ENCODE measurements at places on chromosomes 3 and 15.

DNA sequence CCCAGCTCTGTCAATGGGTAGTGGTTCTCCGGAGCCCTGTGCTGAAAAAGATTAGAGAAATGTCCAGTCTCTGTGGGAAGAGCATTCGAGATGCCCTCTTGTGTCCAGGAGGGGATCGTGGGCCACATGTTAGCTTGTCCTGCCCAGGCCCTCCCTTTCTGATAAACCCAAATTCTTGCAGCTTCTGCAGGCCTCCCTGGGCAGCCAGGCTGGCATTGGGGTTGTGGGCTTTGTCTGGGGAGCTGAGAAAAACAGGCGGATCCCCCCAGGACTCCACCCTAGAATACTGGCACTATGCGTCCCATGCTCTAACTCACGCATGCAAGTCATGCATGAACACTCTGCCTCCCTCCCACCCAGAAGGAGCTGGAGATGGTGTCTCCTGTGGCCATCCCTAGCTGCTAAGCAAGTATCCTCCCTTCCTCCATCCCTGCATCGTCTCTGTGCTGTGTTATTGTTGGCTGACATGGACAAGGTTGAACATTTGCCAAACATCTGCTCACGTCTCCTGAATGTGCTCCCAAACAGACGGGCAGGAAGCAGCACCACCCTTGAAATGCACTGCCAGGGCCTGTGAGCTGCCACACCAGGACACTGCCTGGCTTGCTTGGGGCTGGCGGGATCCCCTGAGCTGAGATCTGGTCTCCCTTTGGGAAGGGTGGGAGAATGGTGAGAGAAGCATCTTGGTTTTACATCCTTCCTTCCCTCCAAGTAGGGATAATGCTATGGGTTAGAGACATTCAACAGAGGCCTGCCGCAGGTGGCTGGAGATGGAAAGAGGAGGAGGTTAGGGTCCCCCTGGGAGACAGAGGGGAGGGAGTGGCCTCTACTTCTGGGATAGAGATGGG, 26.5 kb downstream of the CFAP161 start:
- peak; percentile 65 for DNase-seq

GRCh38 chr3:97360804-97361203, 403.8 kb upstream of the ARL6 start:
- DNase-seq = no peak

GRCh38 chr3:46916799-46917198, 39.3 kb downstream of the PTH1R start:
- no peak for DNase-seq

GRCh38 chr3:13931172-13931571, 51.3 kb upstream of the WNT7A start:
- DNase-seq = no peak

GRCh38 chr3:157115069-157116006, 44.6 kb downstream of the CCNL1 start:
- no peak for DNase-seq

DNA sequence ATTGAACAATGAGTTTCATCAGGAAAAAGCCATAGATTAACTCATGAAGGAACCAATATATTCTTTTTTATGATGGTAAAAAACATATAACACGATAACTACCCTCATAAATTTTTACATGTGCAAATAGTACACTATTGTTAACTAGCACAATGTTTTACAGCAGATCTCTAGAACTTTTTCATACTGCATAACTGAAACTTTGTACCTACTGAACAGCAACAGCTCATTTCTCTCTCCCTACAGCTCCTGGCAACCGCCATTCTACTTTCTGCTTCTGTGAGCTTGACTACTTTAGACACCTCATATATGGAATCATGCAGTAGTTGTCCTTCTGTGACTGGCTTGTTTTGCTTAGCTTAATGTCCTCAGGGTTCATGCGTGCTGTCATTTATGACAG, 235.4 kb downstream of the NFKBIZ start:
- no peak for DNase-seq

GRCh38 chr3:4406746-4407568, 60.1 kb downstream of the SUMF1 start:
- no peak for DNase-seq

- no peak for DNase-seq
These were observed 37.2 kb upstream of the ANPEP start for GRCh38 chr15:89851673-89852341.

- DNase-seq = no peak
These were observed 25.0 kb downstream of the KIF7 start for GRCh38 chr15:89630260-89630659.

- no peak for DNase-seq
These were observed 23.9 kb upstream of the GRIP2 start for GRCh38 chr3:14563946-14564539.

Data from left ventricle myocardium inferior (tissue), 1 donor.